ENCODE measurements at places on chromosomes 7 and 10.

GRCh38 chr10:59905731-59906416, 482 bp downstream of the CCDC6 start:
- no peak for DNase-seq

DNA sequence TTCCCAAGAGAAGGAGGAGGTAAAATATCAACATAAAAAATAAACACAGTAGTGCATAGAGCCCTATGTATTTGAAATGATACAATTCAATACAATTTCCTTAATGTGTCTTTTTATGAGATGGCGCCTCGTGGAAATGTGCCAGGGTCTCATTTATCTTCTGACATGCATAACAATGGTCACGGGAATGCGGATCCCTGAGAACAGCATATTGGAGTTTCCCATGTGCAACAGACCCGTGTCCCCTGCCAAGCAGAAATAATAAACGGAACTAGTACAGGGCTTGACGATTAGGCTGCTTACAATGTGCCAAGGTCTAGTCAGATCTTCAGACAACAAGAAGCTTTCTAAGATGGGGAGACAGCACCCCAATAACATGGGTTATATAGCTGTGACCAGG, 217.9 kb downstream of the ARHGAP21 start:
- DNase-seq = no peak

- DNase-seq = no peak
Measured at GRCh38 chr7:105638334-105638733, 57.0 kb upstream of the EFCAB10 start.

DNA sequence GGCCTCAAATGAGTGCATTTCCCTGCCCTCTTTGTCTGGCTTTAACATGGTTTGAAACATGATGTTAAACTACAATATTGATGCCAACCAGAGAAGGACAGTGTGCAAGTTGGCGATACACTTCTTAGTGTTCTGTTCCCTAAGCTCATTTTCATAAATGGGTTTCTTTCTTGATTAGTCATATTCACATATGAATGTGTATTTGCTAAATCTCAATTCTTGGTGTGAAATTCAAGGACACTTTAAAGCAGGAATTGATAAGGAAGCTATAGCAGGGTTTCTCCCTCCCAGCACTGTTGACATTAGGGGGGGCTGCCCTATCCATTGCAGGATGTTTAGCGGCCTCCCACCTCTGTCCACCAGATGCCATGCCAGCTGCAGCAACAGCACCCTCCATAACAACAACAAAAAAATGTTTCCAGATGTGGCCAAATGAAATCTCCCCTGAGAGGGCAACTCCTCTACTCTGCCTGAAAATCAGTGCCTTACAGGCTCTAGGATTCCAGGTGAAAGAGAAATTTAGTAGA, 13.1 kb downstream of the CCNY start:
- no peak for DNase-seq

DNA sequence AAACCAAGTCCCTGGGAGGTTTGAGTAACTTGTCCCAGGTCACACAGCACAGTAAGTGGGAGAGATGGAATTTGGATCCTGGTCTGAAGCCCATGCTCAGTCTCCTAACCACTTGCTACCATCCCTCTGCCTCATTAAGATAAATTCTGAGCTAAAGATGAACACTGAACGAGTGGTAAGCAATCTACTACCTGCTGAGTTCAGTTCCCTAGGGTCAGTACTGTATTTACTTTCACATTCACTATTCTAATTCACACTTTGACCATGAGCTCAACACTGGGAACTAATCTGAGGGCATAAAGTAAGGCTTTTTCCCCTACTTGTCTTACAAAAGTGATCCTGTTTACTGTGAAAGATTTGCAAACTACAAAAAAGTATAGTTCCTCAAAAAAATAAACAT, 2.4 kb downstream of the UROS start:
- no peak for DNase-seq

DNA sequence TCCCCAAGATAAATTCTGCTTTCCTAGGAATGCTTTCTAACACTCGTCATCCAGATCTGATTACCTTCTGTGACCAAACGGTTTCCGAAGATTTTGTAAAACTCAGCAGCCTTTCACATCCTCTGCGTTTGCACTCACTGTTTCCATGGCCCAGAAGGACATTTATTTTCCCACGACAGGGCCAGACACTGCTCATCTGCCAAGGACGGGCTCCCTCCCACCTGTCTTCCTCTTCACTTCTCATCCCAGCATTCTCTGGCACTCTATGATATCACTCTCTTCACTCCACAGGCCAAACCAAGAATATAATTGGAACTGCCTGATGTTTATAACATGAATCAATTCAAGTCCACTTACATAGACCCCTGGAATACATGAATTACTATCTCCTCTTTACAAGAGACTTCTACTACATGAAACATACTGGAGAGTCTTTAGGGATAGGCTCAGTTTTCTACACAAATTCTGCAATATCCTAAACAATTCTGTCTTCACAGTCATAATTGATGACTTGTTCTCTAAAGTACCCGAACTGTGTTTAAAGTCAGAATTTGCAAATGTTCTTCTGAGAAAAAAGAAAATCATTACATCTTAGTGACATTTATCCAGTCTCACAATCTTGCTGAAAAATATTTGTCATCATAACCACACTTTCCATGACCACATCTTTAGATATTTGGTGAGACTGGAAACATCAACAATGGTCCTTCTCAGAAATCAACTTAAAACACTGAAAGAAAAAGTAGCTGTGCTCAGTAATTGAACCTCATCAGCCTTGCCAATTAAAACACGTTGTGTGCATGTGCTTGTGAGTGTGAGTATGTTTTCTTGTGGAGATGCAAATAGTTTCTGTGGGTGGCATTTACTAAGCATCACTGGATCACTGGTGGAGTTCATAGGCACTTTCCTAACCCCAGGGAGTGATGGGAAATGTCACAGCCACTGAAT, 79.5 kb upstream of the PRSS58 start:
- DNase-seq = no peak

DNA sequence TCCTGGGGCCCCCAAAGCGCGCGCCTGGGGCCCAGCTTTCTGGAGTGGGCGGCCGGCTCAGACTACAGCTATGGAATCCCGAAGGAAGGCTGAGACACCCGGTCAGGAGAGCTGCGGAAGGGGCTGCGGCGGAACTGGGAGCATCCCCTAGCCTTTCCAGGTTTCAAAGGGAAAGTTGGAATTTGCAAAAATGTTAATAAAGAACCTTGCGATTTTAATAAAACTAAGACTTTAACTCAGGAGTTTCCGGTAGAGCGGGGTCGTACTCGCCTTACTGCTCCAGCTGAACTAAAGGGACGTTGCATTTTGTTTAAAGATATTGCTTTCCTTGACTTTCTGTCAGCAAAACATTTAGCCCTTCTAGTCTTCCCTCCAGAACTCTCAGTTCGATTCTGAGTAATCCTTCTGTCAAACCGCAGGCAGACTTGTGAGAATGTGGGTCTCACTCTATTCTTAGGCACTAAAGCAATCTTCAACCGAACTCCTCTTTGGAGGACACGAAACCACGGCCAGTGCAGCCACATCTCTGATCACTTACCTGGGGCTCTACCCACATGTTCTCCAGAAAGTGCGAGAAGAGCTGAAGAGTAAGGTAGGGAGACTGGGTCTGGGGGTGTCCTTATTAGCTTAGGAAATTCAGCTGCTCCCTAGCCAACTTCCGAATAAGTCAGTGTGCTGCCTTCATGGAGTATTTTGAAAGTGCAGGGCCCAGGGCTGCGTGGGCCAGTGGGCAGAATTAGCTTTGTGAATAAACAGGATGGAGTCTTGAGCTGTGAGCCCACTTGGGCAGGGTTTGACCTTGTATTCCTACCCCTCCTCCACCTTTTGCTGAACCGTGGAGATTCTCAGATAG, 1.9 kb downstream of the CYP26A1 start:
- DNase-seq = no peak

- DNase-seq = no peak
Measured at GRCh38 chr10:22544325-22545068, 169.9 kb downstream of the PIP4K2A start.

GRCh38 chr7:135147341-135147898, 452 bp upstream of the TMEM140 start:
- DNase-seq = no peak

- no peak for DNase-seq
Measured at GRCh38 chr10:28680358-28680752, 3.0 kb downstream of the BAMBI start.

- DNase-seq = no peak
Measured at GRCh38 chr7:20301311-20301939, 29.3 kb upstream of the ITGB8 start.

- DNase-seq = no peak
Measured at GRCh38 chr7:46315891-46316290, 394.8 kb upstream of the IGFBP3 start.

- DNase-seq = no peak
Measured at GRCh38 chr7:127409629-127410028, 17.1 kb upstream of the ZNF800 start.

DNA sequence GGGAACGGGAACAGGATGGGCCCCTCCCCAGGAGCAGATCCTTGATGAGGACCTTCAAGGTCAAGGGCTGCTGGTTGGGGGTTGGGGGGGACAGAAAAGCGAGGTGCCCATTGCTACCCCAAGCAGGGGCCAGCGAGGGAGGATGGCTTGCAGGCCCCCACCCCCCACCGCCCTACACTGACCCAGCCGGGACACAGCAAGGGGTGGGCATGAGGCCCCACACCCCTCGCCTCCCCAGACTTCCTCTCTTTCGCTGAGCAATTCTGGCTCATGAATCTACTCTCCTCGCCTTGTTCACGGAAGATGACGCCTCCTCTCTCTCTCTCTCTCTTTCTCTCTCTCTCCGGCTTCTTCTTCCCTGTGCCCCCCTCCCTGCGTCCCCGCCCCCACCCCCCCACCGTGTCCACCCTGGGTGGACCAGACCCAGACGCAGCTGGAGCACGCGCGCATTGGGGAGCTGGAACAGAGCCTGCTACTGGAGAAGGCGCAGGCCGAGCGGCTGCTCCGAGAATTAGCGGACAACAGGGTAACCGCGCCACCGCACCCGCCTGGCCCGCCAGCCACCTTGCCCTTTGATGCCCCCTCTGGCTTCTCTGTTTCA, 81.1 kb upstream of the GTF2IRD1 start:
- no peak for DNase-seq

GRCh38 chr7:131249003-131249402, 78.7 kb upstream of the MKLN1 start:
- peak; percentile 91 for DNase-seq

DNA sequence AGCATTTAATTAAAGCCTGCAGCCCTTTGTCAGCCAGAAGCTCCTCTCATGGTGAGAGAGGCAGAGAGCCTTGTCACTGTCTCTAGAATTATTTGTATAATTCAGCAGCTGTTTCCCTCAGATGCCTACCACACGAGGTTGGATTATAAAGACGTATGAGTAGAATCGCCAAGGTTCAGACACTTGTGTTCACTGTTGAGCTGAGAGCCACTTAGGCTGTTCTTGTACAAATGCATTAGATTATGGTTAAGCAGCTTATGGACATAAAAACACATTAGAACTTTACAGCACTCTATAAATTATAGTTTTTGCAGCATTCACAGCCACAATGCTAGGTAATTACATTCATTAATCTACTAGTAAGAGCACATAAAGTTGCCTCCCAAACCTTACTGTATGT, 282.6 kb downstream of the AUTS2 start:
- no peak for DNase-seq

- no peak for DNase-seq
Measured at GRCh38 chr10:99631496-99631895, 11.3 kb upstream of the SLC25A28 start.

GRCh38 chr10:71770789-71771188, 2.5 kb downstream of the VSIR start:
- peak; percentile 86 for DNase-seq

DNA sequence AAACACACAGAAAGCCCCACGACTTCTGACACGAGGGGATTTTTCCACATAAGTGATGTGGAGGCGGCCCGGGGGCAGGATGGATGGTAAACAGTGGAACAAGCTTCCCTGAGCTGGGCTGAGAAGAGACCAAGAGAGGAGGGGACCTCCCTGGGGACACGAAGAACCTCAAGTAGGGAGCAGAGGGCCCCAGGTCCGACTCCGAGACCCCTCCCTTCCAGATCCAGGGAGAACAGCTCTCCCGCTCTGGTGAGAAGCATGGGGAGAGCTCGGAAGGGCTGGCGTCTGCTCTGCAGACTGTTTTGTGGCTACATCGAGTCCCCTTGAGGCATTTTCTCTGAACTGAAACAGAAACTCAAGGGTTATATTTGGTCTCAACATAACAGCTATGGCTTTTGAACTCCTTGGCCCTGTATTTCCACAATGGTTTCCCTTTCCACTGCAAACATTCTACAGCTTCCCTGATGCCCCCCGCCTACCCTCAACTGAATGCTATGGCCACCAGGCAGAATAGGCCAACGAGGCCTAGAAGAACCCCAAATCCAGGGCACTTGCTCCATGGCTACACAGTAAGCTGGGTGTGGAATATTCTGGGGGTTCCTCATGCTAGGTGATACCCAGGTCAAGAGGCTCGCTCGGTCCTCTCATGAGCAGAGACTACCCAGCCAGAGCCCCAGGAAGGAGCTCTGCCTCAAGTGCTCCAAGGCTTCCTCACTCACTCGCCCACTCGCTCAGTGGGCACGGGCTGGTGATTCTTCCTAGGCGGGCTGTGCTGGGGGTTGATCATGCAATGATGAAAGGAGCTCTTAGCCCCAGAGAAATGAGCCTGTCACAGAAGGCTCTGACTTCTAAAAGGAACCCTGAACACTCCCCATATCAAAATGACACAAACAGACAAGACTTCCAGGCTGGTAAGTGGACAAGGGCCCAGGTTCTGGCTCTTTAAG, 47.5 kb downstream of the FAM53B start:
- DNase-seq = no peak

- DNase-seq = no peak
Measured at GRCh38 chr7:51134013-51134441, 182.6 kb downstream of the COBL start.

GRCh38 chr10:22670788-22671187, 43.6 kb downstream of the PIP4K2A start:
- no peak for DNase-seq

GRCh38 chr10:73759512-73760115, 15.4 kb downstream of the SEC24C start:
- no peak for DNase-seq

GRCh38 chr7:93117852-93118530, at the start of gene SAMD9:
TSS of gene SAMD9 (minus strand) at chr7:93117979. CDS start at chr7:93106097, 11,882 bp downstream.
- peak; percentile 71 for DNase-seq

GRCh38 chr10:75226095-75226494, 9.7 kb downstream of the COMTD1 start:
- peak; percentile 39 for DNase-seq

DNA sequence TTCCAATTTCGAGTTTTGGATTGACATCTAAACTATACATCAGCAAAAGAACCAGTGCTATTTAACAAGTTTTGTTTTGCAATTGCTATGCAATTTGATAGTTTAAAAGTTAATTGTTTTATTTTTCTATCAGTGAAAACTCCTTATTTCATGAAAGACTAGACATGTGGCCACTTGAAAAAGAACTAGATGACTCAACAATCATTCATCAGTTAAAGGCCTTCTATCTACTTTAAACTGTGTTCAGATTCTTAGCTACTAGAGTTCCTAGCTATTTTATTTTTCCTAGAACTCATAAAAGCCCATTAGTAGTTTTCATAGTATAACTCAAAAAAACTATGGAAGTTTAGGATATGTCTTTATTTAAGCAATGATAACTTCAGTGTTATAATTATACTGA, 104.6 kb upstream of the LSM8 start:
- no peak for DNase-seq

GRCh38 chr7:114922652-114923402, 933 bp downstream of the MDFIC start:
- peak; percentile 68 for DNase-seq
